Keratinocyte (primary cell): ENCODE measurements at places on chromosomes 2 and 18. TPM values are rescaled to one million over a fixed set of nuclear protein-coding genes. Genes with fewer than 3 reads are reported as not detected.
A peak's percentile ranks its signal among the peaks of the same experiment; 100 is the strongest.

- H3K4me3 ChIP-seq = no peak overlapping the region
- DNase-seq = no peak
- H3K36me3 ChIP-seq = no peaks in the 10 kb centered on the region
- H3K4me1 ChIP-seq = no peaks in the 10 kb centered on the region
These were observed 471.1 kb downstream of the CCDC85A start for GRCh38 chr2:56654936-56655335.

Gene NGEF
- polyA plus RNA-seq = 0.03 to 0.17 TPM (median 0.13 TPM) in 3 replicates

- no peak overlapping the region for H3K4me3 ChIP-seq
- no peaks in the 10 kb centered on the region for H3K27me3 ChIP-seq
- H3K4me1 ChIP-seq = no peaks in the 10 kb centered on the region
- no peaks in the 10 kb centered on the region for H3K36me3 ChIP-seq
- no peak for DNase-seq
These were observed 562.0 kb upstream of the TNP1 start for GRCh38 chr2:217421834-217422233.

DNA sequence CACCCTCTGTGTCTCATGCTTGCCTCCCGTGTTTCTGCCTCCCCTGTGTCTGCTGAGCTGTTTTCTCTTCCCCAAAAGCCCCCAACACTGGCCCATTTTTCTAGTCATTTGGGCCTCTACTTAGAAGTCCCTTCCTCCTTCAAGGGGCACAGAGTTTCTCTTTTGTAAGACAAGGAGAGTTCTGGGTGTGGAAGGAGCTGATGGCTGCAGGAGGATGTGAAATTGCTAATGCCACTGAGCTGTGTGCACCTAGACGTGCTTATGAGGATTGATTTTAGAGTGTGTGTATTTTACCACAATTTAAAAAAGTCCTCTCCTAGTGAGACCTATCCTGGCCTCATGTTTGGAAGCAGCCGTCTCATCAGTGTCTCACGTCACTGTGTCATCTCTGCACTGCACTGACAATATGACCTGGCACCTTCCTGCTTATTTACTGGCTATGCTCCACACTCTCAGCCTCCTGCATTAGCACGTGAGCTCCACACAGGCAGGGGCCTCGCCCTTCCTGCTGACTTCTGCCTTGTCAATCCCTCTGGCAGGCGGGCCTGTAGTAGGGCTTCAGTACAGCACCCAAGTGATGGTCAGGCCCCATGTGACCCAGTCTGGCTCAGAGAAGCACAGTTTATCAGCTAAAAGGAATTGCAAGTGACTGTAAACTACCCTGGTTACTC lies 8.0 kb upstream of the MBP start:
- peaks cover 6% of the 10 kb centered on the region for H3K4me1 ChIP-seq
- no peak overlapping the region for H3K27ac ChIP-seq
- no peaks in the 10 kb centered on the region for H3K36me3 ChIP-seq
- H3K27me3 ChIP-seq = no peaks in the 10 kb centered on the region
- H3K4me3 ChIP-seq = no peak overlapping the region

Gene MARCO
- polyA plus RNA-seq = 0.06 to 0.17 TPM (median 0.13 TPM) in 3 replicates

Gene SAP130
- 8.1 to 13.2 TPM (median 11.6 TPM) in 3 replicates for polyA plus RNA-seq

Gene ANKRD30B
- not detected in 3 replicates for polyA plus RNA-seq

DNA sequence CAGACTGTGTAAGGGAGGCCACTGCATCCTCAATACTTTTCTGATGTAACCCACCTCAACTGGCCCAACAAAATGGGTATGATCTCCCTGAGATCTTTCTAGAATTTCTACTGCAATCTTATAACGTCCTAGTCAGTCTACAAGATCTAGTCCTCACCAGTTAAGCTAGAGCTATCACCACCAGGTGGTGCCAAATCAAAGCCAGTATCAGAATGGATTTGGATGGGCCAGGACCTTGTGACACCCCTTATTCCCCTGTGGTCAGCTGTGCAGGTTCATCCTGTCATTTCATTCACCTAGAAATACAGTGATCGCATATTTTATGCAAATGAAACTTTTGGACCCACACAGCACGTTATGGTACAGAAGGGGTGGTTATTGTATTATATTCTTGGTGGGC lies 90.3 kb downstream of the OLA1 start:
- H3K4me1 ChIP-seq = peaks cover 33% of the 10 kb centered on the region
- no peaks in the 10 kb centered on the region for H3K27me3 ChIP-seq
- H3K4me3 ChIP-seq = no peak overlapping the region
- no peak for DNase-seq

DNA sequence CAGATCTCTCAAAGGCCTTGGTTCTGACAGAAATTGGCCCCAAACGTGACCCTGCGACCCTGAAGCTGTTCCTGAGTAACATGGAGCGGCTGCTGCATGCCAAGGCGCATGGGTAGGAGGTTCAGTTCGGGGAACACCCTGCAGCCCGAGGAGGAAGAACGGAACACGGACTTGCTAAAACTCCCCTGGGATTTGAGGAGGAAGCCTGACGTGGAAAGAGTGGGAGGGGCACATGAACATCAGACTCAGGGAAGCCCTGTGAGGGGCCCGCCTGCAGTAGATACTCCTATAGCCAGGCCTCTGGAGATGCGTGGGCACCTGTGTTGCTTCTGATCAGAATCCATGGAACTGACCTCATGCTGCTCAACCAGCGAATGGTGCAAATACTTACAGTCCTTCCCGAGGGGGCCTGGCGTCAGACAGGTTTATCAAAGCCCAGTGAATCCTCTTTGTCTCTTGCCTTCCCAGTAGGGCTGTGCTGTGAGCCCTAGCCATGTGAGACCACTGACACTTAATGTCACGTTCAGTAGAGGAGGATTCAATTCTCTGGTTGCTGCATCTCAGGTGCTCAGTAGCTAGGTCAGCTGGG lies 46.8 kb downstream of the IMPA2 start:
- no peak for DNase-seq
- no peak overlapping the region for H3K4me3 ChIP-seq
- H3K36me3 ChIP-seq = no peaks in the 10 kb centered on the region
- no peaks in the 10 kb centered on the region for H3K27me3 ChIP-seq
- H3K4me1 ChIP-seq = peaks cover 41% of the 10 kb centered on the region

GRCh38 chr2:230762317-230762896 lies 49.8 kb downstream of the CAB39 start:
- H3K36me3 ChIP-seq = peaks cover 43% of the 10 kb centered on the region
- peaks cover 19% of the 10 kb centered on the region for H3K4me1 ChIP-seq
- no peak overlapping the region for H3K27ac ChIP-seq
- H3K27me3 ChIP-seq = no peaks in the 10 kb centered on the region
- no peak overlapping the region for H3K4me3 ChIP-seq
- DNase-seq = no peak

DNA sequence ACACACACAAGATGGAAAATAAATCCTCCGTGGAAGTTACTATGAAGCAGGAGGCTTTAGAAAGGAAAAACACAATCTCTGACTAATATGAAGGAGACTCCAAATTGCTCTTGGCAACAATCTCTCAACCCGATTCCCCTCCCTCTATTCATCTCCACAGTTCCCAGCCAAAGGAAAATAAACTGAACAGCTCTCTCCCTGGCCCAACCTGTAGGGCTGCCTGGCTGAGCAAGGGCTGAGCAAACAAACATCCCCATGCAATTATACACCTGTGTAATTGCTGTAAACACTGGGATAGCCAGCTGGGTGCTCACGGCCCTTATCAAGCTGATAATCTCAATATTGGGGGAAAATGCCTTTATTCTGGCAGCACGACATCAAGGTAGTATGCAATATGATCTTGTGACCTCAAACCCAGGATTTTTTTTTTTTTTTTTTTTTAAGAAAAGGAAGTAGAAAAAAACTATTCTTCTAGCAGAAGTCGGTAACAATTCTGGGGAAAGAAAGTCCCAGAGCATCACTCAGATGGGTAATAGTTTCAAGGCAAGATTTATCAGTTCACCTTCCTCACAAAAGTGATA lies 203.3 kb upstream of the SMAD2 start:
- H3K27me3 ChIP-seq = peaks cover 28% of the 10 kb centered on the region
- H3K4me3 ChIP-seq = no peak overlapping the region
- H3K4me1 ChIP-seq = peaks cover 17% of the 10 kb centered on the region
- no peaks in the 10 kb centered on the region for H3K36me3 ChIP-seq
- H3K27ac ChIP-seq = peak overlapping the region; percentile 10

DNA sequence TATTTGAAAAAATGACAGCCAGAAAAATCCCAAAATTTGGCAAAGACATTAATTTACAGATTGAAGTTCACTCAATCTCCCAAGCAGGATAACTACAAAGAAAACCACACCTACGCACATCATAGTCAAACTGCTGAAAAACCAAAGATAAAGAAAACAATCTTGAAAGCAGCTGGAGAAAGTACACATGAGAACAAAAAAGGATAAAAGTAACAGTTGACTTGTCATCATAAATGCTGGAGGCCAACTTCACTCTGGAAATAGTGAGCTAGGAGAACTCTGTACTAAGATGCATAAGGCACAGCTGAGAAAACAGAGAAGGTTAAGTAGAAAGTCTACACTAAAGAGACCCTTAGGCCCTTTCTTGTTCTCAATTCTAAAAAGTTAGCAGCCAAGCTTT lies 73.1 kb downstream of the TLK1 start:
- no peak for DNase-seq
- H3K4me1 ChIP-seq = peaks cover 3% of the 10 kb centered on the region
- H3K27ac ChIP-seq = no peak overlapping the region
- H3K36me3 ChIP-seq = peaks cover 2% of the 10 kb centered on the region
- H3K27me3 ChIP-seq = no peaks in the 10 kb centered on the region
- no peak overlapping the region for H3K4me3 ChIP-seq

GRCh38 chr2:191174442-191174841 lies 23.6 kb upstream of the STAT4 start:
- peaks cover 63% of the 10 kb centered on the region for H3K4me1 ChIP-seq
- no peak for DNase-seq
- no peaks in the 10 kb centered on the region for H3K36me3 ChIP-seq
- H3K4me3 ChIP-seq = no peak overlapping the region
- peak overlapping the region; percentile 100 for H3K27ac ChIP-seq
- no peaks in the 10 kb centered on the region for H3K27me3 ChIP-seq

DNA sequence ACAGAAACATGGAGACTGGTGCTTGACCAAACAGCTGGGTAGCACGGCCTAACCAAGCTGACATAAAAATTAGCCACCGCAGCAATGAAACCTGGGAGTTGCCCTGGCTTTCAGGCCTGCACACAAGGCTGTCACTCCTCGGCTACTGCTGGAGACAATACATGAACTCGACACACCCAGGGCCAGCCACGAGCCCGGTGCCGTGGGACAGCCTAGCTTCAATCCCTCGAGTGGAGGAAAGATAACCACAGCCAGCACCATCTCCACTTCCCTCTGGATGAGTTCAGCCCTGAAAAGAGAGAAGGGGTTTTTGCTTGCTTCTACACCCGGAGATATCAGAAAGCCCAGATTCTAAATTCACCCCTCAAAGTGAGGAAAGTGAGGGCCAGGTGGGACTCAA lies 78.0 kb downstream of the BCL2L11 start:
- H3K27me3 ChIP-seq = peaks cover 12% of the 10 kb centered on the region
- H3K4me3 ChIP-seq = no peak overlapping the region
- no peak overlapping the region for H3K27ac ChIP-seq
- DNase-seq = no peak
- H3K36me3 ChIP-seq = no peaks in the 10 kb centered on the region

DNA sequence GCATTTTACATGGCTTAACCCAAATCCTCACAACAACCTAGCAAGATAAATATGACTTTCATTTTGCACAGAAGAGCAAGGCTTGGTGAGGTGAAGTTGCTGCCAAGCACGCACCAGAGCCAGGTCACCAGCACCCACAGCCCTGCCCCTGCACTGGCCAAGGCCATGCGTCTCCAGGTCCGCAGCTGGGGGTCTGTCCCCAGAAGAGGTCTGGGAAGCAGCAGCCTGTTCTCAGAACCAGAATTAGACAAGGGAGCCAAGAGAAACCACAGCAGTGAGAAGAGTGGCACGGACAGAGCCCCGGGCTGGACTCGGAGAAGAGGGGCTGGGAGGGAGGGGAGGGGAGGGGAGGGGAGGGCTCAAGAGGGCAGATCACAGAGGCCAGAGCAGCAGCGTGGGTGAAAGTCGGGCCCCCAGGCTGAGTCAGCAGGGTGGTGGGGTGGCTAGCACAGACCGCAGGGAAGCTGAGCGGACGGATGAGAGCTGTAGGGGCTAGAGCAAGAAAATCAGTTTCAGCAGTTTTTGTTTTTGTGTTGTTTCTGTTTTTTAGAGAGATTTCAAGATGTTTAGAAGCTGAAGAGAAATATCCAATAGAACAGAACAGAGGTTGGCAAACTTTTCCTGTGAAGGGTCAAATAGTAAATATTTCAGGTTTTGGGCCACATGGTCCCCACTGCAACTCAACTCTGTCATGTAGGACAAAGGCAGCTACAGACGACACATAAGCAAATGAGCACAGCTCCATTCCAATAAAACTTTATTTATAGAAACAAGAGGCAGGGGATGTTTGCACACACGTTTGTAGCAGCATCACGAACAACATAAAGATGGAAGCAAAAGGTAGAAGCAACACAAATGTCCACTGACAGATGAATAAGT lies 7.4 kb upstream of the MTERF4 start:
- H3K27me3 ChIP-seq = no peaks in the 10 kb centered on the region
- no peaks in the 10 kb centered on the region for H3K4me1 ChIP-seq
- no peak overlapping the region for H3K27ac ChIP-seq
- no peak overlapping the region for H3K4me3 ChIP-seq
